ENCODE measurements at places on chromosomes 11 and 22.

DNA sequence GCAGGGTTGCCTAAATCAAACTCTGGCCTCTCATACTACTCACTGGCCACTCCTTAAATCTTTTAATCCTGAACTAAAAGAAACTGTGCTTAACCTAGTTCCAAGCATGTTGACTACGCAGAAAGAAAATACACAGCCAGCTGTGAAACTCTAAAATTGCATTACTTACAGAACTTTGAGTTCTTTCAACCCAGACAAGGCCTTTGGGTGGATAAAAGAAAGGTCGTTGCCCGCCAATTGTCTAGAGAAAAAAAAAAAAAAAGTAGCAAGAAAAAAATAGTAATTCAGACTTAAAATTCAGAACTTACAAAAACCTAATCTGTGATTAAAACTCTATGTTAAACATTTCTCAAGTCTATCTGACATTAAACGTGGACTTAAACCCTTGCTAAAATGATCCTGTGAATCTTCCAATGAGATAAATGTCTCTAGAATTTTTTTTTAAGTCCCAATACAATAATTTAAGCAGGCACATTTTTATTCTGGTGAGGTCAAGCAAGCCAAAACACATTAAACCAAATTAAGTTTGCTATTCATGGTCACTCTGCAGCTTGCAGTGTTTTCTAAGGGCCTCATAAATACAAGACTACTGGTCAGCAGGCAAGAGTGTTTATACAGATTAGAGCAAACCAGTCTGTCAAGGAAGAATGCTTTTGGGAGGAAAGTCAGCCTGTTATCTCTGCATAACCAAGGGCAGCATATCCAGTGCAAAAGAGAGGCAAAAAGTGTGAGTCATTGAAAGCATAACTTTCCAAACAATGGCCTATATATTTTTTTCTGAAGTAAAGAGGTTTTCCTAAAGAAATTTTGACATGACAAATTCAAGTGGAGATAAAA is 29.5 kb upstream of the CCDC34 start:
- DNase-seq = no peak

DNA sequence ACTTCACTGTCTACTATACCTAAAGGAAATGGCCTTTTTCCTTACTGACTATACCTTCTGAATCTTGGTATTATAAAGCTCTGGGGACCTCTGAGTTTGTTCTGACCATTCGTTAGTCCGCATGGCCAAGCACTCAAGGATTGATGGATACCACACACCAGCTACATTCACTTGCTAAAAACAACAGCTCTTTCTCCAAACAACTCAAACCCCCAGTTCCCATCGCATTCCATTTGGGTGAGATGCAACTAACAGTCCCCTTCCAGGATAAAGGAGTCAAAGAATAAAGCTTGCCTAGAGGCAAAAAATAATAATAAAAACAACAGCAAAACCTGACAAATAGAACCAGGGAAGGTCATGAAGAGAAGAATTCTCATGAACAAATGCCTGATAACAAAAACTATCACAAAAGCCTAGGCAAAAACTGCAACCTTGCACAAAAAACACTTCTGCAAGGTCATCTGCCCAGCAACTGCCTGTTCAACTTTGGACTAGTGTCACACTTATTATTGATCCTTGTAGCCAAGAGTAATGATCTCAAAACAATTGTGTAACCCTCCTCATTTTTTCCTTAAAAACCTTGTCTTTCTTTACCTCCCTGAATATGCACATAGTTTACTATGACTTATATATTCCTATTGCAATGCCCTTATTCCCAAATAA is 139.0 kb upstream of the GUCY1A2 start:
- no peak for DNase-seq

GRCh38 chr11:10631761-10632160 is 61.8 kb downstream of the IRAG1 start:
- DNase-seq = no peak

DNA sequence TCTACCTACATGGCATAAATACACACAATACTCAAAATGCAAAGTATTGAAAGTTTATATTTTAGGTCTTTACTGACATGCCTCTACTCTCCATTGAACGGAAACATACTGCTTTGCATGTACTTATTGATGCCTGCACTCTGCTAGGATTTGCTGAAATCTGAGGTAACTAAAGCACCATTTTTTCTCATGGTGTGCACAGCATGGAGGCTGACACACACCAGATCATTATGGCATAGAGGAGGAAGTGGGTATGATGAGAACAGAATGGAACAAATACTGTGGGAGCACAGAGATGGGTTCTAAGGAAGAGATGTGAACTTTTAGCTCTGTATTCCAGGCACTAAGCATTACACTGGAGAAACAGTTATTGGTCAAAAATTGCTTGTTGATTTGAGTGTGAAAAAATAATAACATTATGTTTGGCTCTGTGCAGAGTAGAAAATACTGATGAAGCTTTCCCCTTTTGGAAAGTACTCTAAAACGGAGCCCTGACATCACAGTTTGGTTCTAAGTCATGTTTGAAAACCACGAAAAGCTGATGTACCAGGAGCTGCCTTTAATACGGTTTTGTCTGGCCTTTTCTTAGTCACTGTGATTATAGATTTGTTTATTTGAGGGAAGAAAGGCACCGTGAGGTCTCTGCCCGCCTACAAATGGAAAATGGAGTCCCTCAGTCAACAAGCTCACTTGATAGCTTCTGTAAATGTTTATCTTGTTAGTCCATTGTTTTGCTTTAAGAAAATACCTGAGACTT is 5.6 kb downstream of the OR52R1 start:
- DNase-seq = no peak

GRCh38 chr11:62068730-62069129 is 55.1 kb upstream of the INCENP start:
- DNase-seq = no peak

- no peak for DNase-seq
Measured at GRCh38 chr11:62677714-62678113, 1.2 kb downstream of the UBXN1 start.

- DNase-seq = no peak
Measured at GRCh38 chr22:37068859-37069258, 17.3 kb downstream of the KCTD17 start.

- no peak for DNase-seq
Measured at GRCh38 chr11:75142714-75143419, 8.0 kb upstream of the SLCO2B1 start.

DNA sequence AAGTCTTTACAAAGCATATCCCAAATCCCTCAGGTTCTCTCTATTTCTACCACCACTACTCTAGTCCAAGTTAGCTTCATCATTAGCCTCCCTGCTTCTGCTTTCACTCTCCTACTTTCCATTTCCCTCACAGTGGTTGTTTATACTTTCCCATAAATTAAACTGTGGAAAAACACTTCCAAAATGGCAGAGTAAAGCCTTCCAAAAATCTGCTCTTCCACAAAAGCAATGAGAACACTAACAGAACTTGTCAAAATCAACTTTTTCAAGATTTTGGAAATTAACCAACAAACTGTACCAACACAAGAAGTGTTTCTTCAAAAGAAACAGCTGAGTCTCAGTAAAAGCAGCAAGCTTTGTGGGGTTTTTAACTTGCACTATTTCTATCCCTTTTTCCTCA is 71.8 kb downstream of the TTC28 start:
- no peak for DNase-seq

DNA sequence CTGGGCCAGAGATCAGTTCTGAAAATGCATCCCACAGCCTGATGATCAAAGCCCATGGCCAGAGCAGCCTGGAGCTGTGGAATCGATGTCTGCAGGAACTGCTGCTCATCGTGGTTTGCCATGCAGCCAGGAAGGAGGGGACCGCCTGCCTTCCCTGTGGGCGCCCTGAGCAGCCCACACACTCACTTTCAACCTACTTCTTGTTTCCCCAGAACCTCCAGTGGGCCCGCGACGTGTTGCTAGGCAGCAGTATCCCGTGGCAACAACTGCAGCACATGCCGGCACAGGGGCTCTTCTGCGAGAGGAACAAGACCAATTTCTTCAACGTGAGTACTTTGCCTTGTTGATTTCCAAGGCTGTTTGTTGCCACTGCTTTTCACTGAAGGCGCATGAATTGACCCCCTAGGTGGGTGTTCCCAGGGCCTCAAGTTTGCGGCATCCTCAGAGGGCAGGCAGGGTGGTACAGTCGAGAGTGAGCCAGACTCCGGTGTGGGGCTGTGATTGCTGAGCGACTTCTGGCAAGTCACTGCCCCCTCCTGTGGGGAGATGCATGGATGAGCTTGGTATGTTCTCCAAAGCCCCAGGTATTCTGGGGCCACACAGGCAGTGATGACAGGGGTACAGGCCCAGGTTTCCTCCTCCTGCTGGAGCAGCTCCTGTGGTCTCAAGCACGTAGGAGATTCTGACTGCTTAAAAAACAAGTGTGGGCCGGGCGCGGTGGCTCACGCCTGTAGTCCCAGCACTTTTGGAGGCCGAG is 47.0 kb upstream of the SUSD2 start:
- no peak for DNase-seq

- no peak for DNase-seq
Measured at GRCh38 chr11:16993495-16993894, 20.7 kb downstream of the PLEKHA7 start.

- no peak for DNase-seq
Measured at GRCh38 chr11:34013898-34014571, 37.5 kb upstream of the CAPRIN1 start.

DNA sequence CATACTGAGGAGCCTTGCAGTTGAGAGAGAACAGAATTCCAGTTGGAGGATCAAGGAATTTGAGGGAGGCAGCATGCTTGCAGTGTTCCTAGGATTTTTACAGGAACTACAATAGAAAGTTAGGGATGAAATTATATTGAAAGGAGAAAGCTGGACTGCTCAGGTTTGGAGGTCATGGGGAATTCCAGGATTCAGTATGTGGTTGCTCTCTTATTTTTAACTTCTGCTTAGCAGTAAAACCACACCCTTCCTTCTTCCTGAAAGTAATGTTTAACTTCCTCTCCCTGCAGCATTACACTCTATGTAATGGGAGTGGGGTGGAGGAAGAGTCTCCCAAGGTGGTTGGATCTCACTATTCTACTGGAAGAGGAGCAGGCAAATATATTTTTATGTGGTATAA is 31.3 kb downstream of the CTNND1 start:
- no peak for DNase-seq

DNA sequence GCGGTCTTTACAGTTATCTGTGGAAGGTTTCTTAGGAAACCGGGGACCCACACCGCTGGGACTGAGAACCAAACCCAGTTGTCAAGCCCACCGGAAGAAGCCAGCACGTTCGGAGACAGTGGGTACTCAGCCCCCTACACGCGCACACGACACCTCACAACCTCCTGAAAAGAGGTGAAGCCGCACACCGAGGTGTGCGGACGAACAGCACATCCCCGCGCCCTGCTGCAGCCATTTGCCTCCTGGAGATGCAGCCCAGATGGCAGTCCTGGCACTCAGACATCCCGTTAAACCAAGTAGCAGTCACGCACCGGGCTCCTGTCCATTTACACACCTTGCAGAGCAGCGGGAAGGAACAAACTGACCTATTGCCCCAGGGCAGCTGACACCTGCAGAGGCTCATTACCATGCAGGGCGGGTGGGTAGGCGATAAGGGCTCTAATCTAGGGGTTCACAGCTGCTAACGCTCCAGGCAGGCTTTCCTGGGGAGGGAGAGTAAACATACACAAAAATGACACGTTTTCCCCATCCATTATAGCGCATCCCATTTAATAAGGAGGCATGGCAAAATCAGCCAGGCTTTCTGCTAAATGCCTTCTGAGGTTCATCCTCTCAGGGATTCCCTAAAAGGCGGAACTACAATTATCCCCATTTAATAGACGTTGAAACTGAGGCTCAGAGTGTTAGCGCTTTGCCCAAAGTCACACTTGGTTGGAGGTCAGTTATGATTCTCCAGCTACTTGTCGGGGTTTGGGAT is 864 bp upstream of the EHBP1L1 start:
- DNase-seq = no peak

DNA sequence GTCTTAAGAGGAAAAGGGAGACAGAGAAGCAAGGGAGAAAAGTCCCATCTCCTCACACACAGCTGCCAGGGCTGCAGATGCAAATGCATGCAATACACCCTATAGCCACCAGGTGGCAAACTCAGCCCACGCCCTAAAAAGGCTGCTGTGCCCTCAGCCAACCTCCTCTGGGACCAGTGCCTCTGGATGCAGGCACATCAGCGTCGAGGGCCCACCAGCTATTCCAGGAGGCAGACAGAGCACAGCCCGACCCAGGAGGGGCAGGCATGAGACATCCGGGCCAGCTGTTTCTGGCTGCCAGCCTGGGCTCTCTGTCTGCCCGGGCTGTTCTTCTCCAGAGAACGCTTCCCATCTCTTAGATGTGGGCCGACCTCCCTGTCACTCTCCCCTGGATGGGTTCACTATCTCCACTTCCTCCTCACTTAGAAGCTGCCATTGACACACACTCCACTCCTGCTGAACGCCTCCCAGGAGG is 39.7 kb downstream of the TPBGL start:
- DNase-seq = peak; percentile 74

- DNase-seq = no peak
Measured at GRCh38 chr11:12818333-12819015, 144.3 kb downstream of the TEAD1 start.

DNA sequence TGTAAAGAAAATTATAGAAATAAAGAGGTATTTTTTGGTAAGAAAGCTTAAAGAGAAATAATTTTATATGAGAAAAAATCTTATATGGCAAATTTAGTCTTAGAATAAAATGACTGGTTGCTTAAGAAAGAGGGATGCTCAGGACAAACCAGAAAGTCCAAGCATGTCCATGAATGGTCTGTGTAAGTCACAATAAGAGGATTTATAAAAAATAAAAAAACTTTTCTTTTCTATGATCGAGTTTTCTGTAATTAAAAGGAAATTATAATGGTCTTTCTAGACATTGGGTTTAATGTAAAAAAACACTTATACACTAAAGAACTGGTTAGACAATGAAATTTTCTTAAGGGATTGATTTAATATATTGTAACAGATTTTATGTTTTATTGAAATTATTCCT is 819.6 kb downstream of the TBC1D22A start:
- no peak for DNase-seq

GRCh38 chr22:48253573-48253972 is 1491.1 kb downstream of the TBC1D22A start:
- no peak for DNase-seq

- no peak for DNase-seq
Measured at GRCh38 chr11:952406-953385, 27.0 kb downstream of the AP2A2 start.

DNA sequence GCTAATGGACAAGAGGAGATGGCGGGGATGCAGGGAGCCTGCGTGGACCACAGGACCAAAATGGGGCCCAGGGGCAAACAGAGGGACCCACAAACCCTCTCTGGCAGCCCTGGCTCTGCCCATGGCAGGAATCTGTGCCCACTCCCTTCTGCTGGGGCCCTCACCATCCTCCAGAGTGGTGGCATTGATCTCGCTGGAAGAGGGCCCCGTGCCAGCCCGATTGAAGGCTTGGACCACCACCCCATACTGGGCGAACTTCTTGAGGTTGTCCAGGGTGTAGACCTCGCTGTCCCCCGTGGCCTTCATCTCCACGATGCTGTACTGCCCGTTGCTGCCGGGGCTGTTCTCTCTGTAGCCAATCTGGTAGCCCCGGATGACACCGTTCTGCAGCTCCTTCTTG is 137.1 kb downstream of the CEP164 start:
- DNase-seq = no peak

DNA sequence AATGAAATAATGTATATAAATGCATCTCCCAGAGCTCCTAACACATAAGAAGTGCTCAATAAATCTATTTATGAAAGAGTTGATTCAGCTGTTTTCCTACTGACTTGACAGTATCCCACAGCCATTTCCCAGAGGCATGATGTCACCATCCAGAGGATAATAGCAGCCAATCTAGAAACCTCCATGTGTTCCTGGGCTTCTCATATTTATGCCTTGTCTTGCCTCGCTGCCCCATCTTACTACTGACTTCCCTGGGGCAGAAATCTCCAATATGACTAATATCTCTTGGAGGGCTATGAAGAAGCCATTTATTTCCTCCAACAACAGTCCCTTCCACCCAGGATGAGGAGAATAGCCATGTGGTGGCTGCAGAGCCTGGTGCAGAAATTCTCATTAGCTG is 115.4 kb upstream of the NAV2 start:
- no peak for DNase-seq
